ENCODE measurements at places on chromosomes 4 and X. TPM values are rescaled to one million over a fixed set of nuclear protein-coding genes. Genes with fewer than 3 reads are reported as not detected.

MAGEA2 gene
- total RNA-seq: not detected

LONRF3 gene
- total RNA-seq: 0.79 TPM

NSD2 gene
- 48.1 TPM for total RNA-seq

TNMD gene
- not detected for total RNA-seq

NHS gene
- 1.0 TPM for total RNA-seq

TSPAN7 gene
- total RNA-seq: 1.1 TPM

GPRIN3 gene
- total RNA-seq: not detected

CENPVL3 gene
- not detected for total RNA-seq

NLRP2B gene
- not detected for total RNA-seq

COL25A1 gene
- under 0.01 TPM for total RNA-seq

PUDP gene
- 6.1 TPM for total RNA-seq

LRCH2 gene
- 0.26 TPM for total RNA-seq

AMMECR1 gene
- 34.1 TPM for total RNA-seq

C4orf50 gene
- not detected for total RNA-seq

G6PD gene
- total RNA-seq: 17.4 TPM

EGF gene
- total RNA-seq: 1.1 TPM

PAGE2B gene
- total RNA-seq: not detected

NKRF gene
- 3.5 TPM for total RNA-seq

TRIML2 gene
- not detected for total RNA-seq

RPA4 gene
- total RNA-seq: 1.2 TPM

DCHS2 gene
- not detected for total RNA-seq

FAM236C gene
- not detected for total RNA-seq

CCNI gene
- total RNA-seq: 181 TPM

SPIN2A gene
- 0.13 TPM for total RNA-seq
